ENCODE measurements at places on chromosomes 1 and 21. TPM values are rescaled to one million over a fixed set of nuclear protein-coding genes. Genes with fewer than 3 reads are reported as not detected.

The FNDC5 gene
- 0.30 TPM for total RNA-seq

The OLFML2B gene
- total RNA-seq: 16.3 TPM

DNA sequence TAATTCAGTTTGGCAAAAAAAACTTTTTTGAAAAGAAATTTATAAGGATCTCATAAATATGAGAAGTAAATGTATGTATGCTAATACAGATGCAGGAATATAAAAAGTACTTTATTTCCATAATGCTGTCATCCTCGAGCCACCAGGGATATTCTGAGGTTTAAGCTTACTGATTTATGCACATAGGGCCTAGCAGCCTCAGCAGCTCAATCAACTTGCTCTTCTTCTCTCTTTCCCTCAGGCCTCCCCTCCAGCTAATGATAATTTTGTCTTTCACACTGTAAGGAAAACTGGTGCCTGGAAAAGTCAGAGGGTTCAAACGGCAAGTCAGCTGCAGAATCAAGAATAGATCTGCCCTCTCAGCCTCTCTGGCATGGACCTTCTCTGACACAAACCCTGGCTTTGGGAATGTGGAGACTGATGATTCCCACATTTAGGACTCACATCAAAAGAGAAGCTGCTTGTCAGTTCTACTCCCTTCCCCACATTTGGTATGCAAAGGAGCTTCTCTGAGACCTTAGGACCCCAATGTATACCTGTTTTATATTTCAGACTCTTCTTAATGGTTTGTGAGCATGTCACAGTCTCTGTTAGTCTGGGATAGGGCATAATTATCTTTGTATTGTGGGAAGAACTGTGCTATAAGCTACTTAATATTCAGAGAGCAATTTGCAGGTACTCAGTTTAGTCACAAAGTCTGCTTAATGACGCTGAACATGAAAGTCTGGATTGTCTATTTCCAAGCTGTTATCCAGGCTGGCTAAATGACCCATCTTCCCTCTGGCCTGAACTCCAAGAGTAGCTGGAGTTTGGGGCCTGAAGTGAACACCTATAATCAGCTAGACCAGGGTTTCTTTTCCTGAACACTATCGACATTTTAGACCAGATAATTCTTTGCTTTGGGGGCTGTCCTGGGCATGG lies 52.1 kb upstream of the DIPK1A start:
- H3K36me3 ChIP-seq: no peaks in the 10 kb centered on the region
- no peaks in the 10 kb centered on the region for H3K27me3 ChIP-seq
- no peaks in the 10 kb centered on the region for H3K4me1 ChIP-seq
- no peak overlapping the region for H3K4me3 ChIP-seq
- no peak for DNase-seq

DNA sequence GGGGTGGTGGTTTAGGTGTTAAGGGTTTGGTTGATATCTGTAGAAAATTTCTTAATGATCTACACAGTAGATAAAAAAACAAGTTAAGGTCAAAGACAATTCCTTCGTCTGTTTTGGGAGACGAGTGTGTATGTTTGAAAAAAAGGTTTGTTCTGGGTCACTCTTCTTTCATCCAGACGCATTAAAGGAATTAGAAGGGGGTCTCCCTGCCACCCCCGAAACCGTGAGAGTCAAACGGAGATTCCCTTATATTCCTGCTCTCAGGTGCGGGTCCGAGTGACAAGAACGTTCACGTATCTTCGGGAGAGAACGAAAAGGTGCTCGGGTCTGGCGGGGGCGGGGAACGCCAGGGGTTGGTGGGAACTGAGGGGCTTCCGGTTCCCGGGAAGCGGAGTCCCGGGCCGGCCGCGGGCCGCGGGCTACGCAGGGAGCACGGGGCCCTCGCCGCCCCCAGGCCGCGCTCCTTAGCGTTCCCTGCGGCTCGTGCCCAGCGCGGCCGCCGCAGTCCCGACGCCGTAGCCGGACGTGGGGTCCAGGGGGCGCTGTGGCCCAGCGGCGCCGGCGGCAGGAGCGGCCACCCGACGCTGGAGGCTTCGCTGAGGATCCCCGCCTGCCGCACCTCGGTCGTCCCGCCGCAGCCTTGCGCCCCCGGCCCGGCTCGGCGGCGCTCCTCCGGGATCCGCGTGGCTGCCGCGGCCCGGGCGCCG lies at the start of gene ZFYVE9:
TSS of gene ZFYVE9 (plus strand) at position 577 of the 707 bp plus-strand sequence. CDS start 91,118 bp downstream, outside the sequence.
- peak within 1 kb of the TSS; percentile 88 for H3K27ac ChIP-seq
- DNase-seq: peak; percentile 96
- peak within 1 kb of the TSS; percentile 88 for H3K4me3 ChIP-seq
- H3K4me1 ChIP-seq: peaks cover 30% of the 10 kb centered on the region
- H3K27me3 ChIP-seq: no peaks in the 10 kb centered on the region

- DNase-seq: no peak
- H3K4me1 ChIP-seq: no peaks in the 10 kb centered on the region
- H3K4me3 ChIP-seq: no peak overlapping the region
- H3K36me3 ChIP-seq: peaks cover 7% of the 10 kb centered on the region
- H3K27me3 ChIP-seq: no peaks in the 10 kb centered on the region
These were observed 64.2 kb upstream of the SCYL3 start for GRCh38 chr1:169957884-169958283.

The HPCAL4 gene
- under 0.01 TPM for total RNA-seq

- H3K27ac ChIP-seq: no peak overlapping the region
- DNase-seq: no peak
- H3K27me3 ChIP-seq: no peaks in the 10 kb centered on the region
- H3K4me1 ChIP-seq: no peaks in the 10 kb centered on the region
- no peaks in the 10 kb centered on the region for H3K36me3 ChIP-seq
These were observed 12.5 kb upstream of the SLC1A7 start for GRCh38 chr1:53154859-53155438.

GRCh38 chr1:37655274-37655673 lies 20.6 kb upstream of the RSPO1 start:
- H3K36me3 ChIP-seq: no peaks in the 10 kb centered on the region
- no peaks in the 10 kb centered on the region for H3K4me1 ChIP-seq
- H3K27me3 ChIP-seq: no peaks in the 10 kb centered on the region
- H3K27ac ChIP-seq: no peak overlapping the region

The TIE1 gene
- 72.7 TPM for total RNA-seq

The RRP15 gene
- 9.6 TPM for total RNA-seq

DNA sequence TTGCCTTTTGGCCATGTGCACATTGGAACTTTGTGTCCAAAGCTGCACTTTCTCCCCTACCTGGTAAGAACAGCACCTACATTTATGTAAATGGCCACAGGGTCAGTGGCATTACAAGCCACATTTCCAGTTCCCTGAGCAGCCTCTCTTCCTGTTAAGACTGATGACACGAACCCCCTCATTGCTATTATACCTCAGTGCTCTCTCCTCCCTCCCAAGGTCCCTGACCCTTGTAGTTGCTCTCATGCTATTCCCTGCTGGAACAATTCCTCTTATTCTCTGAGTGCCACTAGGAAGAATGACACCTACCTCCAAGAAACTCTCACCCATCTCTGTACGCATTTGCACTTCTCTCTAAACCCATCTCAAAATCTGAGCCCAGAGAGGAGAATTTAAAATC lies 14.9 kb upstream of the VAV3 start:
- no peak overlapping the region for H3K27ac ChIP-seq
- H3K4me1 ChIP-seq: no peaks in the 10 kb centered on the region
- no peak overlapping the region for H3K4me3 ChIP-seq
- no peak for DNase-seq
- H3K27me3 ChIP-seq: no peaks in the 10 kb centered on the region

- H3K36me3 ChIP-seq: no peaks in the 10 kb centered on the region
- no peak for DNase-seq
- no peaks in the 10 kb centered on the region for H3K27me3 ChIP-seq
- H3K27ac ChIP-seq: no peak overlapping the region
- H3K4me3 ChIP-seq: no peak overlapping the region
These were observed 235.2 kb downstream of the FGGY start for GRCh38 chr1:59532102-59532501.

All from upper lobe of left lung (tissue), 6 donors.